MCF 10A (cell line): ENCODE measurements at places on chromosomes 7 and 10. TPM values are rescaled to one million over a fixed set of nuclear protein-coding genes. Genes with fewer than 3 reads are reported as not detected.

DNA sequence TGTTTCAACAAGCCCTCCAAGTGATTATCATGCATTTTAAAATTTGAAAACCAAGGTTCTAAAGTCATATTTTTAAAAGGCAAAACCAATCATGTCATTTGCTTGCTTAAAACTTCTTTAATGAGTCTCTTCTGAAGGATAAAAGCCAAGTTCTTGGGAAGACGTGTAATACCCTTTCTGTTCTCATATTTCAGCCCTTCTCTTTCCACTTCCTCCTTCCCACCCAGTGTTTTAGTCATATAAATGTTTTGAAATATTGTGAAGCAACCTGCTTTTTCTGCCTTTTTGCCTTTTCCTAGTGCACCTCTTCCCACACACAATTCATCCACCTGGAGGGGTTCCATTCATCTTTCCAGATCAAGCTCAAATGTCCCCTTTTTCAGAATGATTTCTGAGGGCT, 211.1 kb upstream of the LRRTM3 start:
- H3K27ac ChIP-seq = no peak overlapping the region
- DNase-seq = peak; percentile 47
- H3K4me3 ChIP-seq = no peak overlapping the region

- H3K27ac ChIP-seq = no peak overlapping the region
- no peaks in the 10 kb centered on the region for H3K36me3 ChIP-seq
- DNase-seq = no peak
- no peaks in the 10 kb centered on the region for H3K4me1 ChIP-seq
- H3K27me3 ChIP-seq = no peaks in the 10 kb centered on the region
These were observed 91.1 kb downstream of the COL13A1 start for GRCh38 chr10:69892816-69893215.

- DNase-seq = no peak
- H3K27ac ChIP-seq = no peak overlapping the region
- peaks cover 6% of the 10 kb centered on the region for H3K36me3 ChIP-seq
- peaks cover 8% of the 10 kb centered on the region for H3K4me1 ChIP-seq
- no peaks in the 10 kb centered on the region for H3K27me3 ChIP-seq
These were observed 883 bp downstream of the SPAG6 start for GRCh38 chr10:22346096-22346661.

DNA sequence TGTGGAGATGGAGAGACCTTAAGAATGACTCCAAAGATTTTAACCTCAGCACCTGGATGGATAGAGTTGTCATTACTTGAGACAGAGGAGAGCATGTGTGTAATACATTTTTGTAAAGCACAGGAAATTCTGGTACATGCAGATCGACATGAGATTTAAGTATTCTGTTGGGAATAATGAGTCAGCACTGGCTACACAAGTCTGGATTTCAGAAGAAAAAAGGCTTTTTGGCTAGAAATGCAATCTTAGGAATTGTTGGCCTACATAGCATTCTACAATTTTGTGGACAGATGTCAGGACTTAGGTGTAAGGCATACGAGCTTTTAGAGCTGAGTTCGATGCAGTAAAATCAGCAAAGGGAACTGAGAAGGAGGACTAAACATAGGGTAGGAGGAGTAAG, 24.1 kb upstream of the ANKRD30A start:
- H3K27ac ChIP-seq = no peak overlapping the region
- H3K4me3 ChIP-seq = no peak overlapping the region
- H3K27me3 ChIP-seq = peaks cover 31% of the 10 kb centered on the region
- H3K4me1 ChIP-seq = no peaks in the 10 kb centered on the region
- H3K36me3 ChIP-seq = no peaks in the 10 kb centered on the region

DNA sequence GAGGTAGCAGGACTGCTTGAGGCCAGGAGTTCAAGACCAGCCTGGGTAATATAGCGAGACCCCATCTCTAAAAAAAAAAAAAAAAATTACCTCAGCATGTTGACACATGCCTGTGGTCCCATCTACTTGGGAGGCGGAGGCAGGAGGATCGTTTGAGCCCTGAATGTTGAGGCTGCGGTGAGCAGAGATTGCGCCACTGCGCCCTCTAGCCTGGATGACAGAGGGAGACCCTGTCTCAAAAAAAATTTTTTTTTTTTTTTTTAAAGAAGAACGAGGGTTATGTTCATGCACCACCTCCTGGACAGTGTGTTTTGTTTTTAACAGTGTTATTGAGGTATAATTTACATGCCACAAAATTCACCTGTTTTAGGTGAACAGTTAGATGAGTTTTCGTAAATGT, 51.1 kb upstream of the SEPHS1 start:
- H3K27me3 ChIP-seq = no peaks in the 10 kb centered on the region
- H3K36me3 ChIP-seq = no peaks in the 10 kb centered on the region
- no peak for DNase-seq
- no peak overlapping the region for H3K27ac ChIP-seq
- no peaks in the 10 kb centered on the region for H3K4me1 ChIP-seq
- H3K4me3 ChIP-seq = no peak overlapping the region

DNA sequence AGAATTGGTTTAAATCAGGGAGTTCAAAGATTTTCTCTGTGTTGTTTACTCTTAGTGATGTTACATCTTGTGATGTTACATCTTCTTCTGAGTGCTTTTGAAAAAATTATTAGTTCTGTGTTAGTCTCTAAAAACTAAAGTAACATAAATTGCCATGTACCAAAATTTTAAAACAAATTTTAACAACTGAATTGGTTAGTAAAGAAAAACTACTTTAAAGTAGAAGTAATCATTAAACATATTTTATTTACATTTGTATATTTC, 5.2 kb upstream of the IGF2BP3 start:
- H3K4me3 ChIP-seq = no peak overlapping the region
- peaks cover 73% of the 10 kb centered on the region for H3K27me3 ChIP-seq
- peaks cover 6% of the 10 kb centered on the region for H3K4me1 ChIP-seq
- H3K27ac ChIP-seq = no peak overlapping the region
- no peak for DNase-seq
- no peaks in the 10 kb centered on the region for H3K36me3 ChIP-seq

DNA sequence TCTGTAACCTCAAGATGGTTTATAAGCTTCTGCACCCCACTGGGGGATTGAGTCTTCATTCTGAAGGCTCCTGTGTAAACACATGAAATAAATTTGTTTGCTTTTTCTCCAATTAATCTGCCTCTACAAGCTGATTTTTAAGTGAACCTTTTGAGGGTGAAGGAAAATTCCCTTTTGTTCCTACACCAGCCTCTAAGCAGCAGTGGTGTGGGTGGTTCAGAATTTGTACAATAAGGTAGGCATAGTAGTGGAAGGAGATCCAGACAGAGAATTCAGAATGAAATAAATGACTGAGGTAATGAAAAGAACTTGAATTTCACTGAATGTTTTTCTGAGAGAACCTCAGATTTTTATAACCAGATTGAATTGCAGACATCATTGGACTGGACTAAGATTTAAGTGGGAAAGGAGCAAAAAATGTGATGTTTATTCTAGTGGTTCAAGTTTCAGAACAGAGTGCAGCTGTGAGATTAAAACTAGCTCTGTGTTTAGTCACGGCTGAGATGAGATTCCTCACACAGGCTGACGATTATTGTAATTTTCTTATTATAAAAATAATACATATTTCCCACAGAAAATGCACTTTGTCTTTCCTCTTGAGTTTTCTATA, 1162.2 kb downstream of the TYW1 start:
- H3K27me3 ChIP-seq = no peaks in the 10 kb centered on the region
- no peaks in the 10 kb centered on the region for H3K4me1 ChIP-seq
- no peaks in the 10 kb centered on the region for H3K36me3 ChIP-seq
- H3K4me3 ChIP-seq = no peak overlapping the region

- H3K27me3 ChIP-seq = peaks cover 4% of the 10 kb centered on the region
- no peak overlapping the region for H3K4me3 ChIP-seq
- H3K4me1 ChIP-seq = no peaks in the 10 kb centered on the region
- H3K27ac ChIP-seq = no peak overlapping the region
- DNase-seq = no peak
These were observed 262.2 kb downstream of the ADARB2 start for GRCh38 chr10:1475098-1475591.

GRCh38 chr10:114928818-114929217, 9.2 kb upstream of the TRUB1 start:
- H3K27ac ChIP-seq = no peak overlapping the region
- no peaks in the 10 kb centered on the region for H3K36me3 ChIP-seq

DNA sequence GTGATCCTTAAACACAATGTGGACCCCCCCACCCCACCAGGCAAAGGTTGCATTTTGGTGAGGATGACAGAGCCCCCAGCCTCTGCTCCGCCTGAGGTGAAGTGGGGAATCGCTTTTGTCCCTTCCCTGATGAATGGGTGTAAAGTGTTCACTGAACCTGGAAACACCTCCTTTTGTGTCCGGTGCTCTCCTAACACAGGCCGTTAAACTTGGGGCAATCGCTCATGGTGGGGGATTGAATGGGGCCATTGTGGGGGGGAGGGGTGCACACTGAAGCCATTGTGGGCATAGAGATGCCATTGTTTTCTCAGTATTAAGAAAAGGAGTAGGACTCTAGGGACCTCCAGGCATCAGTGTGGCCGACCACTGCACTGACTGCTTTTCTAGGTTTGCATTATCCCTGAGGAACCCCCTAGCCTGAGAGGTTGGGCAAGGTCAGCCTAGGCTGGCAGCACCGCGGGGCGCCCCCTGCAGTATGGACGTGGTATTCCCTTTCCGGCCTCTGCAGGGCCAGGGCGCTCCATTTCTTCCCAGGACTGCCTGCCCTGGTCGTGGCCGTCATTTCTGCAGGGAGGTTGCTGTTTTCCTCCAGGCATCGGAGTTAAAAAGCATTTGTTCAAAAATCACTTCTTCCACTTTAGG, 158.3 kb downstream of the TCF7L2 start:
- H3K27ac ChIP-seq = no peak overlapping the region
- H3K4me1 ChIP-seq = peaks cover 18% of the 10 kb centered on the region
- peak; percentile 22 for DNase-seq
- H3K4me3 ChIP-seq = no peak overlapping the region
- H3K36me3 ChIP-seq = peaks cover 21% of the 10 kb centered on the region

DNA sequence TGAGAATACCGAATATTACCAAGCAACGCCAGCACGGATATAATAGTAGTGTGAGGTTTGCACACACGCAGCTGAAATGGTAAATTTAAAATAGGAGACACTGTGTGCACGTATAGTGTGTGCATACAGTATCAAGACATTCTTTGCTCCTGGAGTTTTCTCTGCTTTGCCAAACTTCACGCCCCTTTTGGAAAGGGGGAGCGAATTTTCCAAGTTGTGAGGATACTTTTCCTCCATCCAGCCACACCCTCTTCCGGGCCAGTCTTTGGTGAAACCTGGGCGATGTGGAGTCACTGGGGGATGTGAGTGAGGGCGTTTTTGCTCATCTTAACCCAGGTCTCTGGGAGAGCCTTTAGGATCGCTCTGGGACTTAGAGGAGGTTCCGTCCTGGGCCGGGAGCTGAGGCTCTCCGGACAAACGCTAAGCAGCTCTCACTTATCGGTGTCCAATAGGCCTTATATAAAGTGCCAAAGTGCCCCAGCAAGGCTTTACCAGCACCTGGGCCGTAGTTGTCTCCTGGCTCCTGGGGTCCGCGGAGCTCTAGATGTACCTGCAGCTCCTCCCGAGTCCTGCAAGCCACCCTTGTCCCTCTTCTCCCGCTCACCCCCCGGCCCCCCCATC, 160.0 kb upstream of the MKI67 start:
- no peak for DNase-seq
- no peaks in the 10 kb centered on the region for H3K27me3 ChIP-seq
- H3K4me1 ChIP-seq = no peaks in the 10 kb centered on the region
- H3K4me3 ChIP-seq = no peak overlapping the region

DNA sequence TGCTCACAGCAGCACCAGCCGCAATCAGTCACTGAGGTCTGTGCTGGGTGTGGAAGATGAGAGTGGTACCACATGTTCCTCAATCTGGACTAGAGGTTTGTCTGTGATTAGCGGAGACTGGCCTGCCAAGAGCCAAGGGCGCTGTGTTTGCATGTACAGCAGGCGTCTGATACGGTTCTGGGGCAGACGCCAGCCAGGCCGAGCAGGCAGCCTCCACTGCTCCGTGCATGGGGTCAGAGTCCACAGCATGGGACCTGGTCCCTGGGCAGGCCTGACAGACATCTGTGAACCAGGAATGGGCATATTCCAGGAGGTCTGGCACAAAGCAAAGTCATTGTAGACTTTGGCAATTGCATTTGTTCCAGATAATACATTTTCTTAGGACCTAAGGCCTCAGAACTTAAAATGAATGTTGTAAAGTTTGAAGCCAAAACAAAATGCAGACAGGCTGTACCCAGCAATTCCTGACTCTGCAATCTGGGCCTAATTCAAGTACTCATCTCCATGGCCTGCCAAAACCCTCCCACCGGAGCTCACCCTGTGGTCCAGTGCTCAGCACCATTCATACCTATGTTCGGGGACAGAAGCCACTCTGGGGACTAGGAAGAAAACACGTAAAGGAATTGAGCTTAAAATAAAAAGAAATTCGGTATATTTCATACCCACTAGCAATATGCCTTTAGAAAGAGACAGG, 50.0 kb upstream of the FAM20C start:
- no peak for DNase-seq
- no peak overlapping the region for H3K4me3 ChIP-seq
- H3K27me3 ChIP-seq = no peaks in the 10 kb centered on the region

DNA sequence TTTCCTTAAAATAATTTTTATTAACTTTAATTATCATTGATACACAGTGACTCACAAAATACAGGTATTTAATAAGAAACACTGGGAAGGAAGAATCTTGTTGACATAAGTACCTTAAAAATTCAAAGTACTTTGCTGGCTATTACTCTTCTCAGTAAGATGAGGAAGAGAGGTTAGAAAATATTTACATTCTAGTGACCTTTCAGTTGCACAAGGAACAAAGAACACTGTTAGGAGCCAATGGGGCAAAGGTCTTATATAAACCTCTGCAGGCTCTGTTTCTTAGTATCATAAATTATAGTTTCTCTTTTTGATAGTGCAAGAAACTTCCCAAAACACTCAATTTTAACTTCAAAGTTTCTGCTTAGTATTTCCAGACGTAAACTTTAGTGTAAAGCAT, 4.8 kb upstream of the TAX1BP1 start:
- peaks cover 2% of the 10 kb centered on the region for H3K36me3 ChIP-seq
- no peak for DNase-seq
- H3K4me1 ChIP-seq = peaks cover 6% of the 10 kb centered on the region

DNA sequence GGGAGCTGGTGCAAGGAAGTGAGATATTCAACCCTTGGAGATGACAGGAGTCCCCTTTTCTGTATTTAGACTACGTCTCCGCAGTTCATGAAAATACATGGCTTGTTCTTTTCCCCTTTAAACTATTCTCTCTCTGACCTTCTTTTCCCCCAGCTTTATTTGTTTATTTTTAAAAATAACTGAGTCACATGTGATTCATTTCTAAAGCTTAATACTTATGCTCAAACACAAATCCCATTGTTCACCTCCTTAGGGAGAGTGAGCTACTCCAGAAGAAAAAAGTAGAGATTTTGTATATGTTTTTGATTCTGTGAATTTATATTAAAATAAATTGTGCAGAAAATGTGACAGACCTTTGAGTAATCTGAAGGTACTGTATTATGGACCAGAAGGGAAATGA, 35.9 kb upstream of the FZD1 start:
- H3K36me3 ChIP-seq = peaks cover 6% of the 10 kb centered on the region

GRCh38 chr10:93319896-93320295, 162.2 kb downstream of the MYOF start:
- H3K4me3 ChIP-seq = no peak overlapping the region
- no peaks in the 10 kb centered on the region for H3K4me1 ChIP-seq
- no peak overlapping the region for H3K27ac ChIP-seq

- H3K27me3 ChIP-seq = peaks cover 78% of the 10 kb centered on the region
- H3K27ac ChIP-seq = no peak overlapping the region
- no peak overlapping the region for H3K4me3 ChIP-seq
- DNase-seq = no peak
- H3K4me1 ChIP-seq = no peaks in the 10 kb centered on the region
These were observed 114.0 kb upstream of the HGF start for GRCh38 chr7:81883801-81884393.

The ANKRD61 gene
- 0.42 TPM in 1 of 2 replicates, not detected in the other for total RNA-seq

The FAM25C gene
- total RNA-seq = not detected in 2 replicates

The DPY19L1 gene
- 9.0 and 18.5 TPM in 2 replicates for total RNA-seq

The LAMB4 gene
- total RNA-seq = 0.35 TPM in 1 of 2 replicates, not detected in the other

The MACROH2A2 gene
- total RNA-seq = 17.6 and 21.3 TPM in 2 replicates

The OGDHL gene
- total RNA-seq = 0.22 and 0.28 TPM in 2 replicates

The LANCL2 gene
- 9.6 and 14.3 TPM in 2 replicates for total RNA-seq

The NUTM2D gene
- 2.0 and 2.3 TPM in 2 replicates for total RNA-seq
